HFFc6 (cell line): ENCODE measurements at places on chromosomes 2 and 18. TPM values are rescaled to one million over a fixed set of nuclear protein-coding genes. Genes with fewer than 3 reads are reported as not detected.
A peak's percentile ranks its signal among the peaks of the same experiment; 100 is the strongest.

GRCh38 chr18:28439870-28440269 lies 262.9 kb upstream of the CDH2 start:
- no peak for DNase-seq
- no peaks in the 10 kb centered on the region for H3K4me1 ChIP-seq
- no peak overlapping the region for H3K27ac ChIP-seq

- no peak overlapping the region for H3K27ac ChIP-seq
- no peak for DNase-seq
- no peaks in the 10 kb centered on the region for H3K36me3 ChIP-seq
- H3K27me3 ChIP-seq: peaks cover 29% of the 10 kb centered on the region
- H3K4me1 ChIP-seq: peaks cover 15% of the 10 kb centered on the region
- H3K4me3 ChIP-seq: no peak overlapping the region
Observed at GRCh38 chr2:96409820-96410164, 74.2 kb downstream of the NCAPH start.

DNA sequence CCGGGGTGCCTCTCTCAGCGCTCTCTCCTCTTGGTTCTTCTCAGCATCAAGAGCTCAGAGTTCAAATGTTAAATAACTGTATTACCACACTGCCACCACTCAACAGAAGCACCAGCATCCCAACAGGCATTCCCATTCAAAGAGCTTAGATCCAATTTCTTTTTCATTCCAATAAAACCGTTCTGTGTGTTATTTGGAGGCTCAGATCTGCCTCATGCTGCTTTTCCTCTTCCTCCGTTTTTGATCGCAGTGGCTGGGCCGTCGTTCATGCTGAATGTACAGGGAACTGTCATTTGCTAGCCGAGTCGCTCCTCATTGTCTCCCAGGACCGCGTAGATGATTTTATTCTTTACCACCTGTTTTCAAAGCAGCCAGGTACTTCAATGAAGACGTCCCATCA lies 798.9 kb upstream of the SALL3 start:
- H3K27me3 ChIP-seq: no peaks in the 10 kb centered on the region
- no peaks in the 10 kb centered on the region for H3K36me3 ChIP-seq
- no peaks in the 10 kb centered on the region for H3K4me1 ChIP-seq
- H3K27ac ChIP-seq: no peak overlapping the region

DNA sequence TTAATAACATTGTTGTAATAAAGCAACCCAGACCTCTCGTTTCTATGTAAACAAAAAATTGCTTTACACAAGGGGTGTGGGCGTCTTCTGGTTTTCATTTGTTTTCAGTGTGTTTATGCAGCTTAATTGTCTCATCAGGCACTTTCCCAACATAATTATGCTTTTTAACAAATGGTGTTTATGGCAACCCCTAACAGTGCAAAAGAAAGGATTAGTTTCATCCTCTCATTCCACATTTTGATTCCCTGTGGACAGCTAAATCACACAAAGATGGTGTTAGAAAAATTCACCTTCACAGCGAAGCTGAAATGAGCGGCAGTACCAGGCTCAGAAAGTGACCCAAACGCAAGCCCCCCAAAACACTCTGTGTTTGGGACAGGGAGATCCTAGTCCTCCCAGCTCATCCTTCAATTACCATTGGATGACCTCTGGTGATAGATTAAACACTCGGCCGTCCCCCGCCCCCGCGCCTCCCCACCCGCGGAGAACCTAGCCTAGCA lies 724 bp downstream of the FTCDNL1 start:
- peaks cover 4% of the 10 kb centered on the region; the same call in 1 of the 2 replicates for H3K4me1 ChIP-seq
- H3K27ac ChIP-seq: no peak overlapping the region
- H3K36me3 ChIP-seq: no peaks in the 10 kb centered on the region
- peak overlapping the region; percentile 67 for H3K4me3 ChIP-seq

DNA sequence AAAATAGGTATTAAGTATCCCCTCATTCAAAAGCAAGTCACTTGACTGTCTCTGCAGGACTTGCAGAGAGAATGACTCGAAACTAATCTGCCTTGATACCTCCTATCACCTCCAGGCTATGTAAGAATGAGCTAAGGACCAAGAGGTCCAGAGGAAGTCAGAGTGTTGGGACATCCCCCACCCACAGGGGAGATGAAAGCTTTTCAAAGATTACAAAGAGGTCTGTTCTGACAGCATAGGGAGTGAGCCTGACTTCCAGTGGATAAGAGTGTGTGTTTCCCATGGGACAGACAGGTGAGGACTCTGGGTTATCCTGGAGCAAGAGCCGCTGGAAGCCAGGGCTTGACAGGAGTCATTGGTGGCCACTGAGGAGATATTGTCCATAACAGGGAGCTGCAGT lies 85.0 kb upstream of the TACR1 start:
- no peak for DNase-seq
- H3K36me3 ChIP-seq: peaks cover 4% of the 10 kb centered on the region; the same call in 1 of the 2 replicates
- H3K4me3 ChIP-seq: no peak overlapping the region
- H3K27ac ChIP-seq: no peak overlapping the region
- H3K27me3 ChIP-seq: no peaks in the 10 kb centered on the region

DNA sequence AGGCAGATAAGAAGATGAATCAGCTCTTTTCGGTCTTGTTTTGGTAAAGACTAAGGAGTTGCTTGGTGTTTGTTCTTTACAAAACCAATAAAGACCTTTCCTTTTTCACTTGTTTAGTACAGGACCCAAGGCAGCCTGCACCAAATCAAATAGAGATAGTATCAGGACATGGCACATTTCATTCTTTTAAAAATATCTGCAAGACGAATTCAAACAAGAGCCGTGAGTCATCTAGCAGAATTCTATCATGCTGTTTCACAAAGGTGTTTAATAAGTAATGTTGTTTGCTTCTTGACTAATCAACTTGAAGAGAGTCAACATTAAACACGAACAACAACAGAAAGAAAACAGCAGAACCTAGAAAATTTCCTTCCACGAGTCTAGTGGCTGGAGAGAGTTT lies 102.8 kb upstream of the TTN start:
- no peak for DNase-seq
- H3K27ac ChIP-seq: no peak overlapping the region
- peaks cover 22% of the 10 kb centered on the region for H3K4me1 ChIP-seq
- peaks cover 2% of the 10 kb centered on the region; the same call in 1 of the 2 replicates for H3K27me3 ChIP-seq

- H3K27me3 ChIP-seq: no peaks in the 10 kb centered on the region
- peak overlapping the region; percentile 57 for H3K27ac ChIP-seq
- H3K4me1 ChIP-seq: peaks cover 44% of the 10 kb centered on the region
- no peaks in the 10 kb centered on the region for H3K36me3 ChIP-seq
- peak overlapping the region; percentile 46; the same call in 1 of the 2 replicates for H3K4me3 ChIP-seq
- DNase-seq: no peak
Observed at GRCh38 chr2:18546567-18546966, 13.9 kb downstream of the RDH14 start.

DNA sequence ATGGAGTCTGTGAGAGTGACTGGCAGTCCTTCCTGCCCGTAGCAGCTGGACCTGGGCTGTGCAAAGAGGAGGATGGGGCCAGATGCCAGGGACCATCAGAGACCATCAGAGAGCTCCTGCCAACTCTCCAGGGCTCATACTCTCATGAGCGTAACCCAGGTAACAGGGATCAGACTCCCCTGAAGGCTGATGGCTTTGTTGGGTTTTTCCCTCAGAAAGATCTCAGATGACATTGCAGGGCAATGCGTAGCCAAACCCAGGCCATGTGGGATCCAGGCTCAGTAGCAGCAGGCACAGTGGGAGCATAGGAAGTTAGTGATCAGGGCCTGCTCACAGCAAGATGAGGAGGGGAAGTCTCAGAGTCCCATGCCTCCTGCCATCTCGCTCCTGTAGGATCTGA lies 218.0 kb downstream of the LOXHD1 start:
- H3K27ac ChIP-seq: no peak overlapping the region
- no peaks in the 10 kb centered on the region for H3K4me1 ChIP-seq
- DNase-seq: no peak
- H3K36me3 ChIP-seq: no peaks in the 10 kb centered on the region

DNA sequence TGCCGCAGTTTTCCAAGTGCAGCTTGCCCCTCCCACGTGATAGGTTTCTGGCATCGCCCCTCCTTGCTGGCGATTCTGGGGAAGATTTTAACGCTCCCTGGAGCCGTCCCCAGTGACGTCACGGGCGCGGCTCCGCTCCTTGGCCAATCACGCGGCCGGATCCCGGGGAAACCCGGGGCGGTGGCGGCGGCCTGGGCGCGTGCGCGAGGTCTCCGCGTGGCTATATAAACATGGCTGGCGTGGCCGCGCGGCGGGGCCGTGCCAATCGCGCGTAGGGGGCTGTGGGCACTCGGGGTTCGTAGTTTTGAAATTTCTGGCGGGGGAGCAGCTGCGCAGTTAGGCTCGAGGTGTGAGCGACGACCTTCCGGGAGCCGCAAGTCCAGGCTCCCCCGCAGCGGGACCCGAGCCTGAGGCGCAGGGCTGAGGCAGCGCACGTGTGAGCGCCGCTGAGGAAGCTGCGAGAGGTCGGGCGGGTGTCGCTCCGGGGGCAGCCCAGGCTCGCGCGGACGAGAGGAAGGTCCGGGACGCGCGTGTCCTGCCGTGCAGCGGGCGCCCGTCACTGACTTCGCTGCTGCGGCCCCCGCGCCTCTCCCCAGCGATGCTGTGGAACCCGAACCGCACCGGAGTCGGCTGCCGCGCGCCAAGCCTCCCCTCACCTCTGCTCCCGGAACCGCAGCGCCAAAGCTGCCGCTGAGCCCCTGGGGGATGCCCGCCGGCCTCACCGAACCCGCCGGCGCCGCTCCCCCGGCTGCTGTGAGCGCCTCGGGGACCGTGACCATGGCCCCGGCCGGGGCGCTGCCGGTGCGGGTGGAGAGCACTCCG lies at the start of gene TAF4B:
Gene TAF4B (plus strand): TSS at position 217 of the 822 bp plus-strand sequence. CDS start 489 bp downstream, at position 706.
- peak within 1 kb of the TSS; percentile 86 for H3K27ac ChIP-seq
- peak; percentile 86 for DNase-seq
- H3K27me3 ChIP-seq: peaks cover 3% of the 10 kb centered on the region
- peaks cover 15% of the 10 kb centered on the region; the same call in 1 of the 2 replicates for H3K4me1 ChIP-seq

The SUCLG1 gene
- 77.7 and 80.2 TPM in 2 replicates for total RNA-seq

DNA sequence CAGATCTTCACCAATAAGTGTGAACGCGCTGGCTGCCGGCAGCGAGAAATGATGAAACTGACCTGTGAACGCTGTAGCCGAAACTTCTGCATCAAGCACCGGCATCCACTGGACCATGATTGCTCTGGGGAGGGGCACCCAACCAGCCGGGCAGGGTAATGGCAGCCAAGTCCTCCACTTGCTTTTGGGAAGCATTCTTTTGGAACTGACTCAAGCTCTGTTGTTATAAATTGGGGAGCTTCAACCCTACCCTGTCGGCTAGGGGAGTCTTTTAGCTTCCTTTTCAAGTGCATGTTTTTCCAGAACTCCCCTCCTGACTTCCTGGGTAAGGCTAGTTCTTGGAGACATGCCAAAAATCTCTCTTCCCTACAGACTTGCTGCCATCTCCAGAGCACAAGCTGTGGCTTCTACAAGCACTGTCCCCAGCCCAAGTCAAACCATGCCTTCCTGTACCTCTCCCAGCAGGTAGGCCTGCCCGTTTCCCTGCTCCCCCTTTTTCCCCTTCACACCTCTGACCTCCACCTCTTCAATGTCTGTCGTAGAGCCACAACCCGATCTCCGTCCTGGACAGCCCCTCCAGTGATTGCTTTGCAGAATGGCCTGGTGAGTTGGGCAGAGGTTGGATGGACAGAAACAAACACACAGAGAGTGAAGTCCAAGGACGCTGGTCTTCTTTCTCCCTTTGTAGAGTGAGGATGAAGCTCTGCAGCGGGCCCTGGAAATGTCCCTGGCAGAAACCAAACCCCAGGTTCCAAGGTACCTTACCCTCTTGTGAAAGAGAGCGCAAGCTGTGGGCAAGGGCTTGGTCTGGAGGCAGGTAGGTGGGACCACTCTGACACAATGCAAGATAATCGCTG lies 1.5 kb downstream of the ZFAND2B start:
- H3K4me1 ChIP-seq: peaks cover 27% of the 10 kb centered on the region
- DNase-seq: peak; percentile 49
- H3K27me3 ChIP-seq: peaks cover 6% of the 10 kb centered on the region
- H3K36me3 ChIP-seq: peaks cover 22% of the 10 kb centered on the region; the same call in 1 of the 2 replicates
- H3K4me3 ChIP-seq: peak overlapping the region; percentile 94
